AG08395 (cell line): ENCODE measurements at places on chromosomes 4 and X.

DNA sequence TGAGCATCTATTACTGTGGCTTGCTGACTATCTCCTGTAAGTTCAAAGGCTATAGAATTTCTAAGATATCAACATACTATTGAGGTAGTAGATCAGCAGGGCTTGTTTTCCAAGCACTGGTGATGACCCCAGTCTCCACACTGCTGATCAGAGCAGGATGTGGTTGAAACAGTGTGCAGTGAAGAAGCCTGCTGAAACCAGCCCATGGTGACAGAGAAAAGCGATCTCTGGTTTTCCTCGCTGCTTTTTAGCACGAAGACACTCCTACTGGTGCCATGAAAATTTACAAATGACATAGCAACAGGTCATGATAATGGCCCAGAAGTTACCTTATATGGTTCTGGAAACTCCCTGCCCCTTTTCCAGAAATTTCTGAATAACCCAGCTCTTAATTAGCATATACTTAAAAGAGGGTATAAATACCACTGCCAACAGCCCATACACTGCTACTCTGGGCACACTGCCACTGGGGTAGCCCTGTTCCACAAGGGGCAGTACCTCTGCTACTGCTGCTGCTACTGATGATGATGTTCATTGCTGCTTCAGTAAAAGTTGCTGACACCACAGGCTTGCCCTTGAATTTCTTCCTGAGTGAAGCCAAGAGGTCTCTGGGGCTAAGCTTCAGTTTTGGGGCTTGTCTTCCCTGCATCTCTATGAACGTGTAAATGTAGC, 1689.5 kb upstream of the PCDH10 start:
- DNase-seq, result no peak

GRCh38 chrX:56782352-56782751, 53.3 kb downstream of the NBDY start:
- DNase-seq, result no peak

GRCh38 chr4:84417997-84418709, 80.9 kb downstream of the NKX6-1 start:
- DNase-seq, result no peak

GRCh38 chrX:96436105-96436504, 248.5 kb upstream of the DIAPH2 start:
- DNase-seq, result peak; percentile 56

DNA sequence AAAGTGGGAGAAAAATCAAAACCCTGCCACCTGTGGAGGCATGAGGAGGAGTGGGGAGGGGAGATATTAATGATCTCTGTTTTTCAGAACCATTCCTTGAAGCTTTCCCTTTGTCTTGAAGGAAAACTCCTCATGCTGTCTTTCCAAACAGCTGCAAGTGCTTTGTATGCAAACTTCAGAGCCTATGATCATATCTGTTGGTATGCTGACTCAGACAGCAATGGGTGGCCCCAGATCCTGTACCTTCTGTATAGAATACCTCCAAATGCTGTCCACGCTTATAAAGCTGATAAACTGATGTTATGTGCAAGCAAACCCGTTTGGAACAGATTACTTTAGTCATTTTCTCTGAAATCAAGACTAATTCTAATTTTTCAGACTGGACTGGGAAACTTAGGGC, 31.9 kb downstream of the BMP15 start:
- DNase-seq, result no peak

DNA sequence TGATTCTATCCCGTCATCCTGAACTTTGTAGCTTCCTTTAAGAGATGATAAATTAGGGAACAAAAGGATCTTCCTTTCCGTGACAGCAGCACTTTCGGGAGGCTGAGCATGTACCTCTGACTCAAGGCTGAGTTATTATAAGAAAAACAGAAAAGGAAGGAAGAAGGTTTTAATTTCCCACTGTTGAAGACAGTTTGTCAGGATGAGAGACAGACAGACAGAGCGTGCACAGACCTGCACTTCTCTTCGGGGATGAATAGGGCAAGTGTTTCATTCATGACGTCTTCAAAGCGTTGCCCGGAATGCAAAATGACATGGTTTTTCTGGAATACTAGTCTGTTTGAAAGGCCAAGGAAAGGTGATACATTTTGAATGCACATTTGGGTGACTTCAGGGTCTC, 405.3 kb upstream of the FAT1 start:
- DNase-seq, result no peak

- no peak for DNase-seq
Measured at GRCh38 chr4:167359711-167360110, 125.4 kb upstream of the SPOCK3 start.

DNA sequence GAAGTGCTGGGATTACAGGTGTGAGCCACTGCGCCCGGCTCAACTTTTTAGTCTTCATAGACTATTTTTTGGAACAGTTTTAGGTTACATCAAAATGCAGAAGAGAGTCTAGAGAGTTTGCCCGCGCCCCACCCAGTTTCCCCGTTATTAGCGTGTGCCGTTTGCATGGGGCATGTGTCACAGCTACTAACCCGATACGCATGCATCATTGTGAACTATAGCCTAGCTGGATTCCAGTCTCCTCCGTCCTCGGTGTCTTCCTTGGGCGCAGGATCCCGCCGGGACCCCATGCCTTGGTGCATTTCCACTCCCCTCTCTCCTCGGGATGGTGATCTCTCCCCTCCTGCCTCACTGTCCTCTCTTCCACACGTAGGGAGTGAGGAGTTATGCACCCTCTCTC, 85.5 kb upstream of the ADRA2C start:
- no peak for DNase-seq

DNA sequence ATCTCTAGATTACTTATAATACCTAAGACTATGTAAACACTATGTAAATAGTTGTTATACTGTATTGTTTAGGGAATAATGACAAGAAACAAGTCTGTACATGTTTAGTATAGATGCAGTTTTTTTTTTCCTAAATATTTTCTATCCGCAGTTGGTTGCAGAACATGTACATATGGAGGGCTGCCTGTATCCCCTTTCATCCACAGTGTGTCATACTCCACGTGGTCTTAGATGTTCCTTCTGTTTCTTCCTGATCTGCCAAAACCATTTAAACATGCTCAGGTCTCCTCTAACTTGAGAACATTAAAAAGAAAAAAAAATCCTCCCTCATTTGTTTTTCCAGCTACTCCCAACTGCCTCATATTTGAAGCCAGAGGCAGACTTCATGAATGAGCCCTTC, 14.0 kb downstream of the OCIAD1 start:
- no peak for DNase-seq

DNA sequence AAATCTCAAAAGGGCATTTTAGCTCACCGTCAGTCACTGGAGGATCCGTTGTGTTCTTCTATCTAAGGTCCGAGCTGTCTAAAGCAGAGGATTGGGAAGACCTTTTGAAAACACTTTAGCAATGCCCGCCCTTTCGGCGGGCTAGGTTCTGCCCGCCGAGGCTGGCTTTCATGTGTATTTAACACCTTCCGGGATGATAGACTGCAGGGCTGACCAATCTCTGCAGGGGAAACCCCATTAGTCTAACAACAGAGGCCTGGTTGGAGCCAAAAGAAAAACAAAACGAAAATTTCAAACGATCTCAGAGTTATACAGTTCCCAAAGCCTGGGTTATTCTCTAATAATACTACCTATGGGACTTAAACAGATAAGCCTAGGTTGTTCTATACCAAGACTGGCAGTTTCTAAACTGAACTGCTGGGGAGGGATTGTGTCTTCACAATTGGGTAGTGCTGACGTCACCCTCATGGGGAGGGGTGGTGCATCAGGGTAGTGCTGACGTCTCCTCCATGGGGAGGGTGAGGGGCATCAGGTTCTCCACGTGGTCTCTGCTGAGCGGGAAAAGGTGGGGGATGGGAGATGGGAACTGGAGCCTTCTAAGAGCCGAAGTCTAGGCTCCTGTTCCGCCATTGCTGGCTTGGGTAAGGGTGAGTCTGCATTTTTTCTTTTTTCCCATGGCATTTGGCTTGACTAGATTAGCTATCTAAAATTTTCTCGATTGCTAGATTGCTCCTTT, 14.8 kb upstream of the CUL4B start:
- no peak for DNase-seq

GRCh38 chrX:66021401-66021764, 18.5 kb downstream of the VSIG4 start:
- DNase-seq, result no peak

DNA sequence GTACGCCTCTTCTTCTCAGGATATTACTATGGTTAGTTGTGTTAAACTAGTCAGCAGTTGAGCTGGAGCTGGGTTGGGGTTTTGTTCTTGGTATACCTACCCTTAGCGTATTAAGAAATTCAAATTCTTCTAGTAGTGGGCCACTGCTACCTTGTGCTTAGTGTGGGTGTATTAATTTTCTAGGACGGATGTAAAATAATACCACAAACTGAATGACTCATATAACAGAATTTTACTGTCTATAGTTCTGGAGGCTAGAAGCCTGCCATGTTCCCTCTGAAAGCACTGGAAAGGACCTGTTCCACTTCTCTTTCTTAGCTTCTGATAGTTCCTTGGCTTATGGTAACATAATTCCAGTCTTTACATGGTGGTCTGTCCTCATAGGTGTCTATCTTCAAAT, 1274.7 kb downstream of the ADGRL3 start:
- no peak for DNase-seq

DNA sequence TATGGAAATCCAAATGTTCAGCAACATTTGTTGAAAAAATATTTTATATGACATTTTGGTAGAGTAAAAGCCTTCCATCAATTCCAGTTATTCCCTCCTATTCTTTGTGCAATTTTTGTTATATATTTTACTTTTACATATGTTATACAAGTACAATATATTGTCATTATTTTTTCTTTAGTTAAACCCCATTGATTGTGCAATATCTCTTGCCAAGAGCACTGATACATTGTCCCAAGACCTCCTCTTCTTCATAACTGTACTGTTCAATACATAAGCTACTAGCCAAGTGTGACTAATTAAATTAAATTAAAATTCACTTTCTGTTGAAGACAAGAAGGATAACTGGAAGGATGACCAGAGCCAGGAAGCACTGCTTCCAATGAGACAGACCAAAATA, 527.5 kb downstream of the TMA16 start:
- DNase-seq, result no peak

- DNase-seq, result no peak
Measured at GRCh38 chr4:120198411-120198810, 131.8 kb upstream of the MAD2L1 start.

DNA sequence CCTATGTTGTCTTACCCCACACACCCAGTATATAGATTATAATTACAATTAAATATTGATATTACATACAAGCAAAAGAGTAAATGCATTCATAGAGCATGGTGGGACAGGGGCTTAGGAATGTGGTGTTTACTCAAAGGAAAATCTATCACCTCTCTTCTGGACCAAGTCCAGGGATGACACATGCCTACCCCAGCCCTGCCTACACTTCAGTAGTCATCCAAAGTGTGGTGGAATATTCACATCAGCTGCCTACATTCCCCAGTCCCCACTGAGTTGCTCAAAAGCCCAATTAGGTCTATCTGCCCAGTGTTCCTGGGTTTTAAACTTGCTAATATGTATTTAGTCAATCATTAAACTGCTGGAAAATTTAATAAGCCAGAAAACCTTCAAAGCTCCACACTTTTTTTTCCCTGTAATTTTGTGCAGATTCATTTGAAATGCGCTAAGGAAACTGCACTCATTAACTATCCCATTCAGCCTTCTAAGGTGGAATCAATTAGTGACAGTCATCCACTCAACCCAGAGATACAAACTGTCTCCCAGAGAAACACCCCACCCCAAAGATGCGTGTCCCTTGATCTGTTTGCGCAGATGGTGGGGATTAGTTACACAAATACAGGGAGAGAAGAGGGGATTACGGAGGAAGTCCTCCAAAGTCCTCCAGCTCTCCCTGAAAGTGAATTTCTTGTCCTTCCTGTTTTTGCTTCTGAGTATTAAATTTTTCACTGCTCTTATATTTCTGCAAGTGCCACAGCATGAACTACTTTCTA, 91.7 kb upstream of the KDR start:
- peak; percentile 30 for DNase-seq
